ENCODE measurements at places on chromosomes 13 and 19. TPM values are rescaled to one million over a fixed set of nuclear protein-coding genes. Genes with fewer than 3 reads are reported as not detected.

Gene GJB2
- total RNA-seq, result not detected

- DNase-seq, result no peak
- no peaks in the 10 kb centered on the region for H3K36me3 ChIP-seq
- no peak overlapping the region for H3K4me3 ChIP-seq
- no peak overlapping the region for H3K27ac ChIP-seq
- no peaks in the 10 kb centered on the region for H3K27me3 ChIP-seq
These were observed 16.1 kb downstream of the ATP1A3 start for GRCh38 chr19:41977916-41978315.

DNA sequence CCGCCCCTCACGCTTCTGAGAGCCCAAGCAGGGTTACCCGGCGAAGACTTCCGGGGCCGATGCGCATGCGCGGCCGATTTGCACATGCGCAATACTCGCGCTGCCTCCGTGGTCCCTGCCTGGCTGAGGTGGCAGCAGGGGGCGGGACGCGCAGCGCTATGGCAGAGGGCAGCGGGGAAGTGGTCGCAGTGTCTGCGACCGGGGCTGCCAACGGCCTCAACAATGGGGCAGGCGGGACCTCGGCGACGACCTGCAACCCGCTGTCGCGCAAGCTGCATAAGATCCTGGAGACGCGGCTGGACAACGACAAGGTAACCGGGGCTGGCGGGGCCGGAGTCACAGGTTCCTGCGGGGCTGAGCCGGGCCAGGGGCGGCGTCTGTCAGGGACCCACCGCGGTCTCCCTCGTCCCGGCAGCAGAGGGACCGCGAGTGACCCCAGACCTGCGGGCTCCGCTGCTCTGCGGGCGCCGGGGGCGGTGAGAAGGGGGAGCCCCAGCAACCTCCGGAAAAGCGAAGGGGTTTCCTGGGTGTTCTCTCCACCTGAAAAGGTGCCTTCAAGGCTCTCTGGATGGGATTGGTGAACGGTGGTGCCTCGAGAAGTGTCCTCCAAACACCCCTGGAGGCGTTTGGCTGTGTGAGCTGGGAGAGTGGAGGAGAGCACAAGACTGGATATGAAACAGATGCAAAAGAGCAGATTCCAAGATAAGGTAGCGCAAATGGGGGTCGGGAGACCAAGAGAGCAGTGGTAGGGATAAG, at the start of gene COG6:
Gene COG6 (plus strand): TSS at position 94 of the 756 bp plus-strand sequence. CDS start 65 bp downstream, at position 159.
- H3K4me1 ChIP-seq, result peaks cover 22% of the 10 kb centered on the region
- peaks cover 2% of the 10 kb centered on the region for H3K36me3 ChIP-seq
- peak; percentile 94 for DNase-seq
- peak within 1 kb of the TSS; percentile 93 for H3K4me3 ChIP-seq
- peak within 1 kb of the TSS; percentile 51 for H3K27ac ChIP-seq
- peaks cover 5% of the 10 kb centered on the region for H3K27me3 ChIP-seq

GRCh38 chr13:29846475-29847256, 3.8 kb downstream of the UBL3 start:
- H3K27me3 ChIP-seq, result no peaks in the 10 kb centered on the region
- no peaks in the 10 kb centered on the region for H3K36me3 ChIP-seq
- H3K4me1 ChIP-seq, result peaks cover 61% of the 10 kb centered on the region

DNA sequence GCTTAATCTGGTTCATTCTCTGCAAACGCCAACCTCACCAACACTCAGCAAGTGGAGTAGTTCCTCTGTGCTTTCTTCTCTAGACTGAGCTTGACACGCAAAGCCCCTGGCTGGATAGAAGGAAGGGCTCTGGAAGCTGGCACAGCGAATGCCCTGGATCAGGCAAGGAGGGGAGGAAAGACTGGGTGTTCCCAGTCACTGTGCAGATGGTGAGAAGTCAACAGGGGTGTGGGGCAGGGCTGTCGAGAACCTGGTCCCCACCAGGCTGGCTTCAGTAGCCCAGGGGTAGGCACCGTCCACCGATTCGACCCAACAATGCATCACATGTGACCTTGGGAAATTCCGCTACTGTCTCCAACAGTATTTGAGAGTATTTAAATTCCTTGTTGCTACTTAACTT, 65.5 kb downstream of the TSHZ3 start:
- H3K4me1 ChIP-seq, result no peaks in the 10 kb centered on the region
- DNase-seq, result no peak
- H3K36me3 ChIP-seq, result no peaks in the 10 kb centered on the region
- no peaks in the 10 kb centered on the region for H3K27me3 ChIP-seq
- no peak overlapping the region for H3K27ac ChIP-seq
- no peak overlapping the region for H3K4me3 ChIP-seq

DNA sequence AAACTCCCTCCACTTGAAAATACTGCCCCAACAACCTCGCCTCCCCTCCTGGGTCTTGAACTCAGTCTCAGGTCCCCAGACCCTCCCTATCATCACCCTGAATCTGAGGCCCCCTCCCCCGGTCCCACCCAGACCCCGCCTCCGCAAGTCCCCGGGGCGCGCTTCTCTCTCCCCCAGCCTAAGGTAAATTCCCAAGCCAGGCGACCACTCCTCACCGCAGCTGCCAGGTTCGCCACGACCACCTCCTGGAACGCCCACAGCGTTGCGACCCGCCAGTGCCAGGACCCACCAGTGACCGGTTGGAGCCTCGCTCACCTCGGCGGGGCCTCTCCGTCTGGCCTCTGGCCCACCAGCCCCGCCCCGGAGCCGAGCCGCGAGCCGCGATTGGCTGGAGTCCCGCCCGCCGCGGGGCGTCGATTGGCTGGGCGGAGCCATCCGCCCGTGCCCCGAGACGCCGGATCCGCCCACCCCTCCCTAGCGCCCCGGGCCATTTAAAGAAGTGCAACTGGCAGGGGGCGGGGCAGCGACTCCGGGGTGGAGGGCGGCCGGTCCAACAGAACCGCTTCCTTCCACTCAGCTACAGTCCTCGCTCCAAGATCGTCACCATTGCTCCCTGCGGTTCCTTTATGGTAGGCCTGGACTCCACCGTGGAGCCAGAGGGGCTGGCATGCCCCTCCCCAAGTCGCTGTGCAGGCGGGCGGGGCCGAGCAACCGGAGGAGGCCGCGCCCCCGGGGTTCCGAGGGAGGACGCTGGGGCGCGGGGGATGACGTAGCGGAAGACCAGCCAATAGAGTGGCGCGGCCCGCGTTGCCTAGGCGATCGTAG, at the start of gene SERTAD3:
Gene SERTAD3 (minus strand): TSS at position 336 of the 825 bp plus-strand sequence. CDS start 2,255 bp downstream, outside the sequence.
- peak within 1 kb of the TSS; percentile 97 for H3K4me3 ChIP-seq
- DNase-seq, result peak; percentile 96
- peaks cover 2% of the 10 kb centered on the region for H3K27me3 ChIP-seq

GRCh38 chr13:86710896-86711295, 911.7 kb upstream of the SLITRK6 start:
- H3K27ac ChIP-seq, result no peak overlapping the region
- no peak overlapping the region for H3K4me3 ChIP-seq
- H3K27me3 ChIP-seq, result no peaks in the 10 kb centered on the region

DNA sequence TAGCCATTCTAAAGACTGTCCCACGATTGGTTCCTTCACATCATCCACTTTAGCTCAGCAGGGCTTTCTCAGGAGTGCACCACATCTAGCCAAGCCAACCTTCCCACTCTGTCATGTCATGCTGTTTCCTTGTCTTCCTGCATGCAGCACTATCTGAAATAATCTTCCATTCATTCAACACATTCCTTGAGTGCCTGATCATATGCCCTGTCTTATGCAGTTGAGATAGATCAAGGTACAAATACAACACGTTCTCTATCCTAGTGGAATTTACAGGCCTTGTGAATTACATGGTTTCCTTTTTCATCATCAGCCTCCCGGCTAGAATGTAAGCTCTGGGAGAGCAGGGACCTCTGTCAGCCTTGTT, 6.8 kb upstream of the MRPS31 start:
- H3K36me3 ChIP-seq, result no peaks in the 10 kb centered on the region
- no peak overlapping the region for H3K27ac ChIP-seq
- H3K4me1 ChIP-seq, result peaks cover 8% of the 10 kb centered on the region

- no peaks in the 10 kb centered on the region for H3K27me3 ChIP-seq
- H3K27ac ChIP-seq, result no peak overlapping the region
- no peak for DNase-seq
- H3K4me3 ChIP-seq, result no peak overlapping the region
These were observed 224.4 kb downstream of the LACC1 start for GRCh38 chr13:44104197-44104490.

Gene C1QTNF9
- total RNA-seq, result not detected

DNA sequence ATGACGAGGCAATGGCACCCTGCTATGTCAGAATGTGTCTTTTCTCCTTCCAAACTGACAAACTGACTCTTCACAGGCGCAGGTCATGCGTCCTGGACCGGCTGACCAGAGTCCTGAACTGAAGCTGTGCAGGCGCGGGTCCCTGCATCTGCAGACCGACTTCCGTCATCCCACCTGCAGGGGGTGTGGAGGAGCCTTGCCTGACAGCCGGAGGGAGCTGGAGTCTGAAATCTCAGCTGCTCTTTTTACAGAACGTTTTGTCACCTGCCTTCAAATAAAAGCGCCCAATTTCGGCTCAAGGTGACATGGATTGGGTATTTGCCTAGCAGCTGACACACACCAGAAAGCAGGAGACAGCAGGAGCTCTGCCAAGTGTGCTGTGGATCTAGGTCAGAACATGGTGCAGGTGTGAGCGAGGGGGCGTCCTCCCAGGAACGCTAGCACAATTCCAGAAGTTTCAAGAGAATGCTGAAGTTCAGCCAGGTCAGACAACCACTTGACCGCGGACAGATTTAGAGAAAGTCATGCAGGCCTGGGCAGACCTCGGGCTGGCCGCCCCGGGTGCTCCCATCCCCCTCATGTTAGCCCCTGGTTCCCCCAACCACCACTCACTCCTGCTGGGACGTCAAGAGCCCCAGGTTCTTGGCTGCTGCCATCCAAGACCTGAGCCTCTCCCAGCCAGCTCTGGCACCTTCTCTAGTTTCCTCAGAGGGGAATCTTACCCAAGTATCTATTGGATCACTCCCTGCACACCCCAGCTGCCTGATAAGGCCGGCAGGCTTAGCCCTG, 32.8 kb downstream of the ELL start:
- H3K27me3 ChIP-seq, result no peaks in the 10 kb centered on the region
- H3K4me1 ChIP-seq, result peaks cover 37% of the 10 kb centered on the region
- no peak overlapping the region for H3K27ac ChIP-seq
- no peak overlapping the region for H3K4me3 ChIP-seq
- no peaks in the 10 kb centered on the region for H3K36me3 ChIP-seq

Gene FGF21
- total RNA-seq, result not detected

- H3K4me3 ChIP-seq, result no peak overlapping the region
- H3K4me1 ChIP-seq, result peaks cover 13% of the 10 kb centered on the region
- no peak for DNase-seq
- no peak overlapping the region for H3K27ac ChIP-seq
These were observed 1246.5 kb downstream of the UQCRFS1 start for GRCh38 chr19:27966390-27966816.

GRCh38 chr13:25281193-25281934, 5.9 kb downstream of the MTMR6 start:
- H3K4me3 ChIP-seq, result peak overlapping the region; percentile 13
- peaks cover 31% of the 10 kb centered on the region for H3K4me1 ChIP-seq
- H3K27me3 ChIP-seq, result no peaks in the 10 kb centered on the region
- H3K27ac ChIP-seq, result no peak overlapping the region

Gene TTYH1
- 180 TPM for total RNA-seq

GRCh38 chr19:15464394-15465385, at the start of gene RASAL3:
Gene RASAL3, minus strand, starts transcription at chr19:15464544. Its CDS starts 186 bp downstream, at chr19:15464358.
- no peak within 1 kb of the TSS for H3K4me3 ChIP-seq
- no peaks in the 10 kb centered on the region for H3K4me1 ChIP-seq
- H3K27me3 ChIP-seq, result peaks cover 75% of the 10 kb centered on the region
- H3K36me3 ChIP-seq, result peaks cover 2% of the 10 kb centered on the region

GRCh38 chr19:11549386-11549953, 9.6 kb downstream of the ELOF1 start:
- H3K27me3 ChIP-seq, result peaks cover 5% of the 10 kb centered on the region
- H3K27ac ChIP-seq, result no peak overlapping the region
- DNase-seq, result no peak
- peaks cover 3% of the 10 kb centered on the region for H3K4me1 ChIP-seq
- H3K36me3 ChIP-seq, result no peaks in the 10 kb centered on the region

- no peaks in the 10 kb centered on the region for H3K4me1 ChIP-seq
- H3K27me3 ChIP-seq, result no peaks in the 10 kb centered on the region
- H3K4me3 ChIP-seq, result peak overlapping the region; percentile 51
These were observed 20.9 kb downstream of the CAPS start for GRCh38 chr19:5934774-5935472.

Gene ZNF816
- total RNA-seq, result 13.8 TPM

Measured in neural crest cell (in vitro differentiated cells).